ENCODE measurements at places on chromosomes 2 and 18. TPM values are rescaled to one million over a fixed set of nuclear protein-coding genes. Genes with fewer than 3 reads are reported as not detected.

PID1 gene
- total RNA-seq: 11.2 TPM

GALNT14 gene
- not detected for total RNA-seq

ANKRD36C gene
- total RNA-seq: 252 TPM

OTOS gene
- not detected for total RNA-seq

DYSF gene
- total RNA-seq: 13.4 TPM

Measured in stomach (tissue), 19 donors.